ENCODE measurements at places on chromosomes 16 and 17.

DNA sequence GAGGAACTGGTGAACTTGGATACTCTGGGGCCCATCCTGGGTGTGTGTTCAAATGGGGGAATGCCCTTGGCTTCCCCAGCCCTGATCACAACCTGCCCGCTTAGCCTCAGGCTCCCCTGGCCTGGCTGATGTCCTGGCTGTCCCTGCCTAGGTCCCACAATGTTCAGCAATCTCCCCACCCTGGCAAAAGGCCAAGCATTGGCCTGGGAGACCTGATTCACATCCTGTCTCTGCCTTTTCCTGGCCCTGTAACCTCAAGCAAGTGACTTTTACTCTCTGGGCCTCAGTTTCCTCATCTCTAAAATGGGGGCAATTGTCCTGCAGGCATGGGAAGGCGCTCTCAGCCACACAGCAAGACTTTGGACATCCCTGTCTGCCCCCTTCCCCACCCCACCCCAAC is 14.4 kb downstream of the CPNE2 start:
- DNase-seq, result no peak

GRCh38 chr16:4373356-4373908 is 1.8 kb downstream of the VASN start:
- no peak for DNase-seq

- DNase-seq, result no peak
Measured at GRCh38 chr17:521183-521525, 168.5 kb upstream of the RPH3AL start.

DNA sequence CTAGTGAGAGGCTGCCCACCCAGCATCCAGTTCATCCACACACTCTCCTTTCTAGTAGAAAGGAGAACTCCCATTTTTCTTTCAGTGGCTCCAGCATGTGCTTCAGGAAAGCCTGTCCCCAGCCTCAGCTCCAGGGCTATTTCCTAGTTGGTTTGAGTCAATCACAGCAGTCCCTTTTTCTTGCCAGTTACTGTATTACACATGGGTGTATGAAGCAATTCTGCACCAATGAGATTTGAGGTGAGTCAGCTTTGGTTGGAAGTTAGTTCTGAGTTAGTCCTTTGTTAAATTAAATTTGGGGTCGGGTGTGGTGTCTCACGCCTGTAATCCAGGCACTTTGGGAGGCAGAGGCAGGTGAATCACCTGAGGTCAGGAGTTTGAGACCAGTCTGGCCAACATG is 24.8 kb downstream of the RAD51D start:
- DNase-seq, result no peak

GRCh38 chr17:64008830-64009229 is 10.7 kb downstream of the PRR29 start:
- no peak for DNase-seq

DNA sequence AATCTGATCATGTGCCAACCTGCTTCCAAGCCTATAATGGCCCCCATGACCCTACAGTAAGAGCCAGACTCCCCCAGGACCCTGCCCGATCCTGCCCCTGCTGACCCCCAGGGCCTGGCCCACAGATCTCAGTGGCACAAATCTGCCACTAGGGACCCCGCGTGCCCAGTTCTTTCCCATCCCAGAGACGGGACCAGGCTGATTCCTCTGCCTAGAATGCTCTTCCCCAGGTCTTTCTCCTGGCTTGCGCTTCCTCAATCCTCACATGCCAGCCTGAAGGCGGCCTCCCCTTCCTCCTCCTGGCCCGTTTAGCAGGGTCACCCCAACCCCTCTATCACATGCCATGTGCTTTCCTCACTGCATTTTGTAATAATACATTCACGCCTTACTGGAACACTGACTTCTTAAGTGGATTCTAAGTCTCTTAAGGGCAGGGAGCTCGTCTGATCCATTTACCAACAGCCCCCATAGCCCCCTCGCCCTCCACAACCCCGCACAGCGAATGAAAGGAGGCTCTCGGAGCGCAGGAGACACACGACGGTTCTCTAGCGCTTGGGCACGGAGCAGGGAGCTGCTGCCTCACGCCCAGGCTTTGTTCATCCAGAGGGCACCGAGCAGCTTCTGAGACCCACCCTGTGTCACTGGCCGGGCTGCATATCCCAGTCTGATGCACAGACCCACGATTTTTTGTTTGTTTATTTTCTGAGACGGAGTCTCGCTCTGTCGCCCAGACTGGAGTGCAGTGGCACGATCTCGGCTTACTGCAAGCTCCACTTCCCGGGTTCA is 1.2 kb downstream of the TRIM65 start:
- DNase-seq, result no peak

GRCh38 chr17:8469964-8470363 is 34.3 kb downstream of the NDEL1 start:
- no peak for DNase-seq

DNA sequence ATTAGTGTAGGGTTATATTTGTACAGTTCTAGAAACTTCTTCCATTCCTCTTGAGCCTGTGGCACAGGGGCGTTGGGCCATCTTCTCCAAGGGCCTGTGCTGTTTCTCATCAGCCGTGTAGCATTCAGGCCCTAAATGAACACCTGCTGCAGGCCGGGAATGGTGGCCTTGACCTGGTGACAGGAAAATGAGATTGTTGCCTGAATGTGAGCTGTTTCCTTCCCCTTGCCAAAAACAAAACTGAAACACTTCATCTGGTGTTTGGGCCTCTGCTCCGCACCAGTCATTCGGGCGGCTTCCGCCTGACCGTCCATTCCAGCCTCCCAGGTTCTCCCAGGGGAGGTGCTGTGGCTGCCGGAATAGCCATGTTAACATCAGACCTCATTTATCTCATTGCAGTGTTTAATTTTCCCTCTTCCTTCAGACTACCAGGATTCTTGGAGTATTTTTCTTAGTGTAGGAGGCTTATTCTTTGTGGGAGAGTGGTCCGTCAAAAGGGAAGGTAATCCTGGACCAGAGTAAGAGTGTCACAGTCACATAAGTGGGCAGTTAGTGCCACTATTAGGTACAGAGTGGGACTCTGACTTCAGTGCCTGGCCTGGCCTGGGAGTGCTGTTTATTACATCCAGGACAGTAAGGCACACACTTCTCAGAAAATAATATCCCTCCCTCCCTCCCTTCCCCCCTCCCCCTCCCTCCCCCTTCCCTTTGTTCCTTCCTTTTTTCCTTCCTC is 61.9 kb downstream of the WWP2 start:
- no peak for DNase-seq

All from T-helper 17 cell (primary cell).